ENCODE measurements at places on chromosomes 13 and 19. TPM values are rescaled to one million over a fixed set of nuclear protein-coding genes. Genes with fewer than 3 reads are reported as not detected.

CBARP gene
- total RNA-seq: 7.0 TPM

MAST1 gene
- 0.32 TPM for total RNA-seq

SCN1B gene
- total RNA-seq: 8.1 TPM

CRX gene
- not detected for total RNA-seq

SLC25A23 gene
- total RNA-seq: 51.6 TPM

ZNF296 gene
- total RNA-seq: 0.68 TPM

MEIOSIN gene
- total RNA-seq: not detected

CELF5 gene
- not detected for total RNA-seq

POU4F1 gene
- not detected for total RNA-seq

FXYD3 gene
- total RNA-seq: not detected

SLC7A9 gene
- 0.37 TPM for total RNA-seq

ZNF91 gene
- total RNA-seq: 29.9 TPM

FLT1 gene
- 3.8 TPM for total RNA-seq

- peak; percentile 32 for DNase-seq
These were observed 19.4 kb downstream of the CEACAM21 start for GRCh38 chr19:41595258-41595889.

DNA sequence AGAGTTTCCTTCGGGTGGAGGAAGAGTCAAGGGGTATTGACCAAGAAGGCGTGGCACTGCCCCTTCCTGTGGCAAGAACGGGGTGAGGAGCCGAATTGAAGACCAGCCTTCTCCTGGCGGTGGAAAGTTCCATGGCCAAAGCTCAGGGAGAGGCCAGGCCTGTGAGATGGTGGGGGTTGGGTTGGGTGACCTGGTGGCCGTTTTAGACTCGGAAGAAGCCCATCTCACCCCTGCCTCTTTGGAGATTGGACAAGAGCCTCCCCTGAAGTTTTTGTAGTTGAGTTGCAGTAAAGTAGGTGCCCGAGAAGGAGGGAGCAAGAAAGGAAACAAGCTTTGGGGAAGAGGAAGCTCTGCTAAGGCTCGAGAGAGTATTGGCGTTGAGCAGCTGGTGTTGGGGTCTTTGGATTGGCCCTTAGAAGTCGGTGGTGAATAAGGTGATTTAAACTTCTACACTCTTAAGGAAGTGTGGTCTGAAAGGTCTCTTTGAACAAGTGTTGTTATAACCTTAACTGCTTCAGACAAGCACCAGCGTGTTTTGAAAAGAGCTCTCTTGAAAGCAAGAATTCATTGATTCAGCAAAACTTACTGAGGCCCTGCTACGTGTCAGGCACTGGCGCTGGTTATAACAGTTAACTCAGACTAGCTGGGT lies 964 bp downstream of the SPINT2 start:
- DNase-seq: no peak

DNA sequence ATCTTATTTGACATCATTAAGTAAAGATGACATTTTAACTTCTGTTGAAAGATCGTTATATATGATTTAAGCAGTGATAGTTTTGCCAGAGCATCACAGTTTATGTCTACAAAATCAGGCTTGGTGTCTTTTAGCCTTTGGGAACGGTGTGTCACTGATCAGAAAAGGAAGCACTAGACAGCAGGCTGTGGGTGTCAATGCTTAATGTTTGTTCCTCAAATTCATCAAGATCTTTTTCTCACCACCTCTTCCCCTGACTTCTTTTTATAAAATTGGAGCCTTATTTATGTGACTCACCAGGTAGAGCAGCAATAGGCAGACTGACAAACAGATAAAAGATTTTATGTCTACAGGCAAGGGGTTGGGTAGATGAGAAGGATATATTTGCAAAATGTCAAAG lies 1558.5 kb downstream of the EFNB2 start:
- no peak for DNase-seq

DNA sequence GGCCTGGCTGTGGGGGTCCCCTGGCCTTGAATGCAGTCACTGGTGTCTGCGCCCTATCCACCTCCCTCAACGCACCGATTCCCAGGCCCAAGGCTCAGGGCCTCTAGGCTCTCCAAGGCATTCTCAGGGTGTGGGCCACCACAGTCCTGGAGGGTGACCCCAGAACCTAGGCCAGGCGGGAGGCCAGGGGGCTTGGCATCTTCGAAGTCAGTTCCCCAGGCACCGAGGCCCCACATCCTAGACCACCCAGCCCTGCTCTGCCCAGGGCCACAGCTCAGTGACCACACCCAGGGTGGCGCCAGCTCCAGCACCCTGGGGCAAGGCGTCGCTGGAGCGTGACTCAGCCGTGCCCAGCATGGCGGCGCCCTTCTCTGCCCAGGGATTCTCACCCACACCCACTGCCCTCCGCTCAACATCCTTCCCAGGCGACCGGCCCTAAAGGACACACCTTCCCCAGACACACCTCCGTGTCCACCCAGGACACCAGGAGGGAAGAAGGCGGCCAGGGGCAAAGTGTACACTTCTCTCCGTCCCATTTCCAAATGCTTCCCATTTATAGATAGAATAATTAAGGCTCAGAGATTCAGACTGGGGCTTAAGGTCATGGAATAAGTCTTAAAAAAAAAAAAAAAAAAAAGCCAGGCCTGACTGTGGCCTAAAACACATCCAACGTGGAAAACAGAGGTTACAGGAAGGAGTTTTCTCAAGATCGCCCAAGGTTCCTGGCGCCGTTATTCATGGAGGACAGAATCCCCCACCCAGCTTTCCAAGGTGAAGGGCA lies 36.4 kb upstream of the NANOS3 start:
- peak; percentile 93 for DNase-seq

DNA sequence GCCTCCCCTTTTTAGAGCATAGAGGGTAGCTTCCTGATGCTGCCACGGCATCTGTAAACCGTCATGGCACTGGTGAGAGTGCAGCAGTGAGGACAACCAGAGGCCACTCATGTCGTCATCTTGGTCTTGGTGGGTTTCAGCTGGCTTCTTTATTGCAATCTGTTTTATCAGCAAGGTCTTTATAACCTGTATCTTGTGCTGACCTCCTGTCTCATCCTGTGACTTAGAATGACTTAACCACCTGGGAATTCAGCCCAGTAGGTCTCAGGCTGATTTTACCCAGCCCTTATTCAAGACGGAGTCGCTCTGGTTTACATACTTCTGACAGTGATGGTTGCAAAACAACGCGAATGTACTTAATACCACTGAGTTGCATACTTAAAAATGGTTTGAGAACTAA lies 14.4 kb upstream of the FBN3 start:
- no peak for DNase-seq

GRCh38 chr13:89695343-89696257 lies 1651.9 kb upstream of the MIR17HG start:
- no peak for DNase-seq

DNA sequence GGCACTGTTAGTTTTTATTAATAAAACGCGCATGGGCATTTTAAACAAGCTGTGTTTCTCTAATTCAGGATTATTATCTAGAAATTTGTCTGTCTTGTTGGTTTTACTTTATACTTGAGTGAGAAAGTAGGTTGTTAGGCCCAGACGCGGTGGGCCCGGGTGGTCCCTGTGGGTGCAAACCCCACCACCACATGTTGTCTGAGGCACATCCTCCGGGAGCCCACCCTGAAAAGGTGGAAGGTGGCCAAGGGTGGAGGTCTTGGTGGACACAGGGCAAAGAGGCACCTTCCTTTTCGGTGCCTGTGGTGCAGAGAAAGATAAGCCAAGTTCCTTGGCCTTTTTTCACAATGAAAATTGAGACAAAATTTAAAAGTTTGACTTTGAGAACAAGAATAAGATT lies 16.6 kb downstream of the ATP4B start:
- DNase-seq: no peak

DNA sequence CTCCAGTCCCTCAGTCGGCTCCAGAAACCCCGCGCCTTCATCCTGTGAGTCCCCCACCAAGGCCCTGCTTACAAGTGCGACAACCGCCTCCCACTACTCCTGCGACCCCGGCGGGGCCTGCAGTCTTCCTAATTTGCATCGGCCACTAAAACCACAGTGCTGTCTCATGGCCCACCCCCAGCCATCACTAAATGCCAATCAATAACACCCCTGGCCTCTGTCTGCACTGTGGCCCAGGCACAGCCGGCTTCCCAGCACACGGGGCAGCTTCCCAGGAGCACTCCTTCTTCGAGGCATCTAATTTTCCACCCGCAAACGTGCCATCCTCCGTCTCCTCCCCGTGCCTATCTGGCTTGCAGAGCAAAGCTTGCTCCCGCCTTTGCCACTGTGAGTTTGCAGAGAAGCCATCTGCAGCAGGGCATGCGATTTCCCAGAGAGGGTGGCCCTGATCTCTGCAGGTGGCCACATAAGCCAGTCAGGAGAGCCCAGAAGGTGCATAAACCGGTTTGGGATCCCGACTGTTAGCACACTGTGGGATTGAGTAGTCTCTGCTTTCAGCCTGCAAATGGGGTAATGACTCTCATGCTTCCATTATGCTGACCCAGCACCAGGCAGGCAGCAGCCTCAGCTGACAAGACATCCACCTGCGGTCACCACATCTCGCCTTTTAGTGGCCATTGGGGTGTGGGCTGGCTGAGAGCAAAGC lies 34.0 kb upstream of the USE1 start:
- DNase-seq: no peak

GRCh38 chr13:52173373-52173772 lies 14.0 kb upstream of the NEK3 start:
- DNase-seq: no peak

- DNase-seq: no peak
These were observed 12.5 kb downstream of the CEACAM3 start for GRCh38 chr19:41808663-41809566.

- no peak for DNase-seq
These were observed 36.7 kb downstream of the CUL4A start for GRCh38 chr13:113245849-113246796.

GRCh38 chr13:39419876-39420275 lies 183.1 kb downstream of the LHFPL6 start:
- no peak for DNase-seq

DNA sequence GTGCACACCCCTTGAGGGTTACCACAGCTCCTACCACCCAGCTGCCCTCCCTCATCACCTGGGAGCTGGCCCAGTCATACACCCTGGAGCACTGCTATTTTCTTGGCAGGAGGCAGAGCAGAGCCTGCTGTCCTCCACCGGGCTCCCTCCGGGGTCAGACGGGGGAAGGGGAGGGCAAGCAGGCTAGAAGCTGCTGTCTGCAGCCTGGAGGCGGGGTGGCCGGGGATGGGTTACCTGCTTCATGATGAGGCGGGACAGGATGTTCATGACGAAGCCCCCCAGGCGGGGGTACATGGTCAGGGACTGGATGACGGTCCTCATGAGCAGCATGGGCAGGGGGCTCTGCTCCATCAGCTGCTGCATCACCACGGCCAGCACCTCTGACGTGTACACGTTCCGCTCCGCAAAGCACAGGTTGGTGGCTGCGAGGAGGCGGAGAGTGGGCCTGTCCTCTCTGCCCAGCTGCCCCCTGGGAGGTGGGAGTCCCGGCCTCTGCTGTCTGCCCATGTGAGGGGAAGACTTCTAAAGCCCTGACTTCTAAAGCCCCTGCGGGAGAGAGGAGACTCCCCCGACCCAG lies 2.7 kb upstream of the RSPH6A start:
- DNase-seq: peak; percentile 85

GRCh38 chr19:50025794-50026549 lies at the start of gene ZNF473:
ZNF473 (plus strand) TSS chr19:50026005; CDS start chr19:50031083, 5,078 bp downstream.
- DNase-seq: peak; percentile 97

- peak; percentile 86 for DNase-seq
These were observed 34.6 kb upstream of the KATNAL1 start for GRCh38 chr13:30341815-30342570.

DNA sequence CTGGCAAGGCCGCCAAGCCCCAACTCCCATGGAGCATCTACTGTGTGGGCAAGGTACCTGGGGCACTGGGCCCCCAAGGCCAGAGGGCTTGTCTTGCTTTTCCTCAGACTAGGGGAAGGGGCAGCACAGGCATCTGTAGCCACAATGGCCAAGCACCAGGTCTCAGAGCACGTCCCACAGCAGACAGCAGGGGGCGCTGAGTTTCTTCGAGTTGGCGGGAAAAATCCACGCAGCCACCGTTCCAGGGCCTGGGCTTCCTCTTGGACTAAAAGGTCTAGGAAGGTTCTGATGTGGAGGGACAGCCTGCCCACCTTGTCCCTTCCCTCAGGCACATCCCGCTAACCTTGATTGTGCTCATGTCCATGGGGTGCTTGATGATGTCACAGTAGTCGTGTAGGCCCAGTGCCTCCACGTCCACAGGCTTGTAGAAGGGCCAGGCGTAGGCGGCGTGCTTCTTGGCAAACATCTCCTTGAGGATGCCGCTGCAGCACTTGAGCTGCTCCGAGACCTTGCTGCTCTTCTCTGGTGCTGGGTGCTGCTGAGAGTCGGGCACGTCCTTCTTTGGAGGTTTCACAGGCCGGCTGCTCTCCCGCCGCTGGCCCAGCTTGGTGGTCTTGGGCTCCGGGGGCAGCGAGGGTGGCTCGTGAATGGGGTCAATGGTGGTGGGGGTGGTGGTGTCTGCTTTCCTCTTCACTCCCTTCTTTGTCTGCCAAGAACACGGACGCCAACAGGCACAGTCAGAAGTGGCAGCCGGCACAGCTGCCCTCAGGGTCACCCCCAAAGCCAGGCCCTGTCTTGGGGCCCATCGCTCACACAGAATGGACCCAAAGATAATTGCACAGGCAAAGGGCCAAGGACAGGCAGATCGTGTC lies 32.0 kb upstream of the EPHX3 start:
- DNase-seq: peak; percentile 90

DNA sequence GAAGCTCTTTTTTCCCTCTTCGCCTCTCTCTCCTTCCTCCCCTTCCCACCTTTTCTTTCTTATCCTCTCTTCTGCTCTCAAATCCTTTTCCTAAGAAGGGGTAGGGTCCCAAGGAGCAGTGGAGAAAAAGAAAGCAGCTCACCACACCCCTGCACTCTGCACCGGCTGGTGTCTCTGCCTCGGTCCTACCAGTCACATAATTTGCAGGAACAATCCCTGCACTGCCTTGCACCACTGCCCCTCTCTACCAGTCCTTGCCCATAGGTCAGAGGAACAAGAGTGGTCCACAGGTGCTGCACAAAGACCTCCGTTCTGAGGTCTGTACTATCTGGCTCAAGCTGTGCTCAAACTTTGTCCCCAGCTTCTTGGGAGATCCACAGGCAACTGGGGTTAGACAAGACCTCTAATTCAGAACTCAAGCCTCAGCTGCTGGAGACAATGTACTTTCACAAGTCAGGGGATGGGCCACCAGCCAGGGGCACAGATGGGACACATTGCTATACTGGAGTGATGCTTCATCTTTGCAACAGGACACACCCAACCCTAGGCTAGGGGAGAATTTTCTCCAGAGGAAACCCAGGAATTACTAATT lies 125.4 kb upstream of the ZNF507 start:
- no peak for DNase-seq

- no peak for DNase-seq
These were observed 59.4 kb downstream of the CHST8 start for GRCh38 chr19:33681081-33681680.

GRCh38 chr13:42384265-42384664 lies 112.3 kb downstream of the AKAP11 start:
- DNase-seq: no peak

GRCh38 chr13:81302125-81302524 lies 961.2 kb upstream of the SPRY2 start:
- no peak for DNase-seq

Data from osteocyte (in vitro differentiated cells).